ENCODE measurements at places on chromosomes 1 and 21. TPM values are rescaled to one million over a fixed set of nuclear protein-coding genes. Genes with fewer than 3 reads are reported as not detected.

DNA sequence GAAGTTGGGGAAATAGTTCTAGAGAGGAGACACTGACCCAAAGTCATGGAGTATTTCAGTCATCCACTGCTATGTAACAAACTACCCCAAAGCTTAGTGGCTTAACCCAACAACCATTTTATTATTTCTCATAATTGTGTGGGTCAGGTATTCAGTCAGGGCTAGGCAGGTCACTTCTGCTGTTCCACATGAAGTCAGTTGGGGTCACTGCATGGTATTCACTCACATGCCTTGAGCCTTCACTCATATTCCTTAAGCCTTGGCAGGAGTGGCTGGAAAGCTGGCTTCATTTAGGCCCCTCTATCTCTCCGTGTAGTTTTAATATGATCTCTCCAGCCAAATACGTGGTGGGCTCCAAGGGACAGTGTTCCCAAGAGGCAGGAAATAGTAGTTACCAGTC is 17.5 kb upstream of the RNF11 start:
- DNase-seq, result no peak

Gene BMP8B
- 0.89 TPM for total RNA-seq

Gene CD53
- total RNA-seq, result 338 TPM

GRCh38 chr1:112044745-112045144 is 55.3 kb upstream of the KCND3 start:
- DNase-seq, result no peak
